ENCODE measurements at places on chromosomes 6 and 20.
A peak's percentile ranks its signal among the peaks of the same experiment; 100 is the strongest.

GRCh38 chr20:17622086-17622850, 52.4 kb downstream of the DSTN start:
- no peak for DNase-seq

DNA sequence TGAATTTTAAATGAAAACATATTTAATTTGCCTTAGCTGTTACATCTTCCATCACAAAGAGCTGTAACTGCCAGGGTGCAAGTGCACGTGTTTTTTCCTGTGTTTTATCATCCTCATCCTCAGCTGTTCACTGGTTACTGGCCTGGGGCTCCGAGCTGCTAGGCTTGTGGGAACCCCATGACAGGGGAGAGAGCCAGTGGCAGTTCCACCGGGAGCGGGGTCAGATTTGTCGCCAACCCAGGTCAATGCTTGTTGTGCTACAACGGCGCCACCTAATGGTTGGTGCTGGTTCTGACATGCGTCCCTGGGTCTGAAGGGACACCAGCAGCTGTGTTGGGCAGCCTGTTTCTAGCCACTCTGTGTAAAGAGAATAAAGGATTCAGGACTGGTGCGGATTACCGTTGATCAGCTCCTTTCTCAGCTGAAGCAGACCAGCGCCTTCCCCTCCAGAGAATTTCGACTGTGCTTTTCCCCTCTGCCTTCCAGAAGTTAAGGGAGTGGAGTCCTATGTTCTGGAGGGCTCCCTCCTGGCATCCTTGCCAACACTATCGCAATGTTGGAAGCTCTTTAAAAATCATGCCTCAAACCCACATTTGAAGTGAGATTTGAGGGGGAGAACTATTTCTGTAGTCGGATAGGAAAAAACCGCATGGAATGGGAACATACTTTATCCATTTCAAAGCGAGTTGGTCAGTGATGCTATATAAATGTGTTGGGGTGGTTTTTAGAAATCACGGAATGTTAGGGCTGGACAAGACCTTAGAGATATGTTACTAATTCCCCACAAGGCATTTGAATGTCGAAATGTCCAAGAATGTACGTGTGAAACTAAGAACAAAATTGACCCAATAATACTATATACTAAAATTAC, 32.1 kb downstream of the SUMO4 start:
- peak; percentile 62 for DNase-seq

GRCh38 chr6:32982084-32982701, 13.8 kb downstream of the BRD2 start:
- no peak for DNase-seq

GRCh38 chr6:36625158-36625919, 31.2 kb downstream of the SRSF3 start:
- no peak for DNase-seq

GRCh38 chr20:50189681-50190250, 864 bp upstream of the CEBPB start:
- no peak for DNase-seq

DNA sequence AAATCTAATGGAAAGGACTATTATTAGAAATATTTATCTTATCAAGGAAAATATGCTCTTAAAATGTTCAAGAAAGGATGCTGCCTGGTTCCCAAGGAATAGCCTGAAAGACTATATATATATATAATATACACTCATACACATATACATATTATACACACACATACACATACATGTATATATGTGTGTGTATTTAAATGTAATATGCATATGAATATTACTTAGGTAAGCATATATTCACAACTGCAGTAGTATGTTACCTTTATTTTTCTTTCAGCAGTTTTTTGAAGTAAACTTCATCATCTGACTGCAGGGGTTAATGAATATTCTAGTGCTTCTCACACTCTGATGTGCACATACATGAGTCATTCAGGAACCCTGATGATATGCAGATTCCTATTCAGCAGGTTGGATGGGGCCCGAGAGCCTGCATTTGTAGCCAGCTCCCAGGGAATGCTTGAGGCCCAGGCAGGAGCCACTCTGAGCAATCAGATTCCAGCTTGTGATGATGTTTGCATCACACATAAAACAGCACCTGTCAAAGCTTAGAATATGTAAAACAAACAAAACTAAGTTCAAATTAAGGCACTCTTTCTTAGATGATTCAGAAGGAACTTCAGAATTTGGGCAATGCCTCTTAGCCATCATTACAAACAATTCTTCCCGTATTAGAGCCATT, 16.1 kb downstream of the MYLK4 start:
- no peak for DNase-seq
